ENCODE measurements at places on chromosomes 12 and 14. TPM values are rescaled to one million over a fixed set of nuclear protein-coding genes. Genes with fewer than 3 reads are reported as not detected.

Gene HEBP1
- 6.6 TPM for total RNA-seq

Gene TAS2R46
- total RNA-seq, result 0.85 TPM

Gene GLS2
- 3.1 TPM for total RNA-seq

Gene KRT3
- total RNA-seq, result not detected

Gene JPH4
- total RNA-seq, result not detected

Gene KRT77
- total RNA-seq, result not detected

Gene HOXC12
- total RNA-seq, result not detected
